ENCODE measurements at places on chromosomes 2 and 18. TPM values are rescaled to one million over a fixed set of nuclear protein-coding genes. Genes with fewer than 3 reads are reported as not detected.

GRCh38 chr2:71464389-71464788 is 11.0 kb downstream of the DYSF start:
- DNase-seq = no peak

DNA sequence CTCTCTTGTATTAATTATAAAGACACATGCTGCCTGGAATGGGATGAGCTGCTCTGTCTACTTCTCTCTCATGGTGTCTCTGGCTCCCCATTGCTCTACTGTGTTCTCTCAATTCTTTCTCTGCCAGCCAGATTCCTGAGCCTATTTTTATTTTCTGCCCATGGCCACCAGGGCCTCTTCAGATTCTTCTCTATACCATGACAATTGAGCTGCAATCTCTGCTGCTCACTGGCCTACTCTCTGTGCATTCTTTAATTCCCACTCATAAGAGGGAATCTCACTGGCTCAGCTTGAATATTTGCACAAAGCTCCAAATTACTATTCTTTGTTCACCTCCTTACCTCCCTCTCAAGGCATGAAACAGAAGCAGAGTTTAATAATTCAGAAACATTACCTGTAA is 161.4 kb upstream of the GULP1 start:
- DNase-seq = no peak

DNA sequence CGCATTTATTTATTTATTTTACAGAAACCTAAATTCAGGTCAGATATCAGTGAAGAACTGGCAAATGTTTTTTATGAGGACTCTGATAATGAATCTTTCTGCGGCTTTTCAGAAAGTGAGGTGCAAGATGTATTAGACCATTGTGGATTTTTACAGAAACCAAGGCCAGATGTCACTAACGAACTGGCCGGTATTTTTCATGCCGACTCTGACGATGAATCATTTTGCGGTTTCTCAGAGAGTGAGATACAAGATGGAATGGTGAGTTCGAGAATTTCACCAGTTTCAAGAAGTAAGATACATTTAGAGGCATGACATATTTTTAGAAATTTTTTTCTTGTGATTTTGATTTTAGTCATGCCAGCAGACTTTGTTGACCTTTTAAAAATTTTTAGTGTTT is 4.6 kb downstream of the CDCA7 start:
- no peak for DNase-seq

- DNase-seq = no peak
Measured at GRCh38 chr2:200129721-200130462, 174.5 kb downstream of the MAIP1 start.

DNA sequence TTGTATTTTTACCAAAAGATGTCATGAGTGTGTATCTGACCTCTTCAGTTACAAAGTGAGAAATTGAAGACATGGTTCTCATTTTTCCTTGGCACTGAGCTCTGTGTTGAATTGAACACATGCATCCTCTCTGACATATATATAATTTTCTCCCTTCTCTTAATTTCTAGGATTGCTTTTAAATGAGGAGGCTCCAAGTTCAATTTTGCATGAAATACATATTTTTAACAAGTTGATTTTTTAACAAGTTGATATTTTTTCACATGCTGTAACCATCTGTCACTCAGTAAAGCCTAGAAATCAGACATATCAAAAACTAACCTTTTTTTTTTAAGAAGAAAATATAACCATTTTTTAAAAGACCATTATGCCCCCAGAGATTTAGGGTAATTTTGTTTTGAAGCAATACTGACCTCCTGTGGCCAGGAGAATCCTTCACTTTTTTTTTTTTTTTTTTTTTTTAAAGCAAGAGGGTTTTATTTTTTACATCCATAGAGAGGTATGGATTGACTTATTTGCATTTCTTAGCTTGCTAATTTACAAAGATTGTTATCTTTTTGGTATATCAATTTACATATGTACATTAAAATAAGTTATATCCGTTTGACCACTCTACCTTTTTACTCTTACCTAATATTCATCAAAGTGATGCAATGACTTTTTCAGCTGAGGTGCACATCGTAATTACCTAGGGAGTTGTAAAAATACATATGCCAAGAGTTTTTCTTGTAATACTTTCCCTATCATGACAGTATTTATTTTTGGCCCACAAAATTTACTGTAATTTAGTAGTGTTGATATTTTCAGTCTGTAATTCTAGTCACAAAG is 161.8 kb downstream of the SOCS6 start:
- peak; percentile 50 for DNase-seq

DNA sequence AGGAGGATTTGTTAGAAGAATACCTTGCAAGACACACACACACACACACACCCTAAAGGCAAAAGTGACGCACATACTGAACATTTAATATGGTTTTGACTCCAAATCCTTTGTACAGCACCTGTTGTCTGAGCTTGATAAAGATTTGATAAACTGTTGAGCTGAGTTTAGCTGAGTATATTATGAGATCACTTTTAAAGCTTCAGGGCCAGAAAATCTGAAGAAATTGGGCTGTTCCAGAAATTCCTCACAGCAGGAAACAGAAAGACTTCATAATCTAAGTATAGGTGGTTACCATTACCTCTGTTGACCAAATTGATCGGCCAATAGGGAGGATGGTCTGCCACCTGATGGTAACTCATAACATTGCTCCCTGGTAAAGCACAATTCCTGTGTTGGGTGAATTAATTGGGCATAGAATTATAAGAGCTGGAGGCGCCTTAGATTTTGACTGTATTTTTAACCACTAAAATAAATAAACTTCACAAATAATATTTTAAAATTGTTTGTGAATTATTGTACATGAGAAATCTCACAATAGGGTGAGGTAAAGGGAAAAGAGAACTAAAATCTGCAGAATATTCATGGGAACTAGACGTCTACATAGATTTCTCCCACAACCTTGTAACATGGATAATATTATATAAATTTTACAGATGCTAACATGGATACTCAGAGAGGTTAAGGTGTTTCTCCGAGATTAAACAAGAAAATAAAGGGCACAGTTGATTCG is 21.8 kb upstream of the RPIA start:
- peak; percentile 65 for DNase-seq

The SLC66A3 gene
- 37.1 TPM for total RNA-seq

The SLC4A3 gene
- total RNA-seq = 0.22 TPM

The AQP12A gene
- not detected for total RNA-seq

The LBX2 gene
- total RNA-seq = 0.65 TPM

The DSC3 gene
- under 0.01 TPM for total RNA-seq
